ENCODE measurements at places on chromosomes 5 and 9.
A peak's percentile ranks its signal among the peaks of the same experiment; 100 is the strongest.

GRCh38 chr5:159681661-159682060 lies 234.6 kb upstream of the ADRA1B start:
- DNase-seq, result no peak

- DNase-seq, result no peak
Measured at GRCh38 chr9:131092548-131093440, 3.5 kb upstream of the AIF1L start.

DNA sequence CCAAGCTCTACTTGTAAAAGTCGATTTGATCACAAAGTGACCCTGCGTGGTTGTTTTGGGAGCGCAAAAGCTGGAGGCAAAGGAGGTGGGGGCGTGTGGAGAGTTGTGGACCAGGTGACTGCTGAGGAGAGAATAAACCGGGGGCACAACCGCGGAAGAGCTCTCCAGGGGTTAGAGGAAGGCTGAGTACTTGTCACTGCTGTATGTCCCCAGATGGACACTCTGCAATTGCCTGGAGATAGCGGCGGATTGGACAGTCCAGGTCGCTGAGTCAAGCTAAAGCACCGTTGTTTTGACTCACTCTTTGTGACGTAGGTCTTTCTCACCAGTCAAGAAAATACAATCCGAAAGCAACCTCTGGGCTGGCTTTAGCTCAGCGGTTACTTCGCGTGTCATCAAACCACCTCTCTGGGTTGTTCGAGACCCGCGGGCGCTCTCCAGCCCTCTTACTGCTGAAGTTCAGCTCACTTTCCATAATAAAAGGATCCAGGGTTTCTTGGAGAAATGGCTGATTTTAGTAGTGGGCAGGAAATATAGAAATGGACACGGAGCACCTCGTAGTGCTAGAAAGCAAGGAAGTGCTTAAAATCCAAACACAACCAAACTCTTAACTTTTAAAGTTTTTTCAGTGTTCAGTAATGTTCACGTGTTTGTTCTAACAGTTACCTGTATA lies 25.7 kb downstream of the ZMAT2 start:
- DNase-seq, result peak; percentile 58

- no peak for DNase-seq
Measured at GRCh38 chr9:86706391-86706790, 240.9 kb downstream of the GAS1 start.

DNA sequence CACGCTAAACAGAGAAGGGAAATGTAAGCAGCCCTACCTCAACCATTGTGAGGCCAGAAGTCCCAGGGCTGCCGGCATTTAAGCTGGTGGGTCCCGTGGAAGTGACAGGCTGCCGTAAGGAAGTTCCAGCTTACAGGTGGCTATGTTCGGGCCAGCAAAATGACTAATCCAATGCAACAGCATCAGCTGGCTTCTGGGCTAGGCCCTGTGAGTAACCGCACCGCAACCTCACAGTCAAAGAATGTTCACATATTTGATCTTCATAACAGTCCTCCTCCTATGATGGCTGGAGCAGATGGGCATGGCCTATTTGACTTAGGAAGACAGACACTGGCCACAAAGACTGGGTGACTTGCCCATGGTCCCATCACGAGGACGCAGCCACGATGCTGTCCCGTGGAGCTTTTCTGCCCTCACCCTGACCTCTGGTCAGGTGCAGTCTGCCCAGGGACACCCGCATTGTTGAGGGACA lies 88.2 kb downstream of the LIFR start:
- DNase-seq, result peak; percentile 85

DNA sequence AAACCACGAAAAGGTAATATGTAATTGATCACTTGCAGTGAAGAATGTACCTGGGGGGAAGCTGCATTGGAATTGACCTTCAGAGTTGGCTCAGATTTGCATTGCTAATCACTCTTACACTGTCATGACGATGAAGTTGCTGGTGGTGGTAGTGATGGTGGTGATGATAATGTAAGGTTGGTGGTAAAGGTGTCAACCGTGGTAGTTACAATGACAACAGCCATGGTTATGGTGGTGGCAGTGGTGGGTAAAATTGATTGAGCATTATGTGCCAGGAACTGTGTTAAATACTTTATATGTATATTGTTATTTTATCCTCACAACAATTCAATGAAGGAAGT lies 282.4 kb downstream of the NR3C1 start:
- DNase-seq, result no peak
